ENCODE measurements at places on chromosomes 2 and 18.
A peak's percentile ranks its signal among the peaks of the same experiment; 100 is the strongest.

DNA sequence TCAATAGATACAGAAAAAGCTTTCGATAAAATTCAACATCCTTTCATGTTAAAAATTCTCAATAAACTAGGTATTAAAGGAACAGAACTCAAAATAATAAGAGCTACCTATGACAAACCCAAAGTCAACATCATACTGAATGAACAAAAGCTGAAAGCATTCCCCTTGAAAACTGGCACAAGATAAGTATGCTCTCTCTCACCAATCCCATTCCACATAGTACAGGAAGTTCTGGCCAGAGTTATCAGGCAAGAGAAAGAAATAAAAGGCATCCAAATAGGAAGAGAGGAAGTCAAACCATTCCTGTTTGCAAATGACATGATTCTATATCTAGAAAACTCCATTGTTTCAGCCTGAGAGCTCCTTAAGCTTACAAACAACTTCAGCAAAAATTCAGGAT lies 1145.8 kb upstream of the DDX18 start:
- DNase-seq = no peak

DNA sequence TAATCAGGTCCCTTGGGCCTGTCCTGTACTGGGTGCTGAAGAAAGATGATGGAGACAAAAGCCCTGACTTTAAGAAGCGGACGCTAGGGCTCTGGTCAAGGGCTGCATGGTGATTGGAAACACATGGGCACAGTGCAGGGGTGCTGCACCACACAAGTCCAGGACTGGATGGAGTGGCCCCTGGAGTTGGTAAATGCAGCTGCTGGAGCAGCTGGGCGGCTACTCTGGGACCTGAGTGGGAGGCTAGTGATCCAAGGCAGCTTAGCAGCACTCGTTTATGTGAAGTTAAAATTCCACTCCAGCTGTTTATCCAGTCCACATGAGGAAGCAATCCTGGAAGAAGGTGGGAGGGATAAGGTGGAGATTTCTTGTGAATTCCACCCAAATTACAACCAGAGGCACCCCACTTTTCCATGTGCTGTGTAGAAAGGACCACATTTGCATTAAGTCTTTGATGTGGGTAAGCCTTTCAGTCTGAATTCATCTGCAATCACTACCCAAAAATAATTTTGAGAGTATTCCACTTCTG lies 24.9 kb downstream of the MERTK start:
- no peak for DNase-seq

DNA sequence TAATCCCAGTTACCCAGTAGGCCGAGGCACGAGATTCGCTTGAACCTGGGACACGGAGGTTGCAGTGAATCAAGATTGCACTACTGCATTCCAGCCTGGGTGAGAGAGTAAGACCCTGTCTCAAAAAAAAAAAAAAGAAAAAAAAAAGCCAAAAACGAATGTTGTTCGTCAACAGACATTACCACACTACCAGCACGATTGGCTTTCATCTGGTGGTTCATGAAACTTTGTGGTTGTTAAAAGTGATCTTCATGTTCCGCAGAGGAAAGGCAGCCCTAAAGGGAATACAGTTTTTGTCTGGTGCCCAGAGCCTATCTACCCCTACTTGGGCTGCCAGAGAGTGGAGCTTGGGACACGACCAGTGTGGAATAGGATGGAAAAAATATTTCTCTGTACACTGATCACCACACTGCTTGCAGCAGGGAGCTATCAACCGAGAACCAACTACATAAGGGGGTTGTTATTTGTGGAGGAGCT lies 13.6 kb upstream of the CXCR4 start:
- DNase-seq = no peak

- no peak for DNase-seq
These were observed 51.2 kb downstream of the MBP start for GRCh38 chr18:77081390-77081778.

DNA sequence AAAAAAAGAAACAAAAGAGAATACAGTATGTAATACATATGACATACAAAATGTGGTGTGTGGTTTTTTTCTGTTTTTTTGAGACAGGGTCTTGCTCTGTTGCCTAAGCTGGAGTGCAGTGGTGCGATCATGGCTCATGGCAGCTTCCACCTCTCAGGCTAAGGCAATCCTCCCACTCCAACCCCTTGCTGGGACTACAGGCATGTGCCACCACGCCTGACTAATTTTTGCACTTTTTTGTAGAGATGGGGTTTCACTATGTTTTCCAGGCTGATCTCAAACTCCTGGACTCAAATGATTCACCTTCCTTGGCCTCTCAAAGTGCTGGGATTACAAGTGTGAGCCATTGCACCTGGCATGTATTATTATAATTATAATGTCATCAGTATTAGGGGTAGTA lies 38.9 kb downstream of the DHX57 start:
- peak; percentile 9 for DNase-seq

GRCh38 chr18:13813271-13813849 lies 10.6 kb upstream of the MC5R start:
- peak; percentile 26 for DNase-seq

DNA sequence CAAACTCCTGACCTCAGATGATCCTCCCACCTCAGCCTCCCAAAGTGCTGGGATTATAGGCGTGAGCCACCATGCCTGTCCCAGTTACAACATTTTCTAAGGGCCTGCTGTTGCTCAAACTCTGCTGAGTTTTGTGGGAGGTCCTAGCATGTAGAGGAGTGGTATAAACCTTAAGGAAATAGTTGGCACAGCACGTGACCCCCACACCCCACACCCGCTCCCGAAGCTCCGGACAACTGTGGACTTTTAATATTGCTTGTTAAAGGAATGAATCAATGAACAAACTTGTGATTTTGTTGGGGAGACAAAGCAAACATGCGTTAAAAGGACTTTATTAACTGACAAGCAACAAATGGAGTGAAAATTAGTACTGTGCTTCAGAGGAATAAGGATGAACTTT lies 137.8 kb upstream of the GATA6 start:
- no peak for DNase-seq

DNA sequence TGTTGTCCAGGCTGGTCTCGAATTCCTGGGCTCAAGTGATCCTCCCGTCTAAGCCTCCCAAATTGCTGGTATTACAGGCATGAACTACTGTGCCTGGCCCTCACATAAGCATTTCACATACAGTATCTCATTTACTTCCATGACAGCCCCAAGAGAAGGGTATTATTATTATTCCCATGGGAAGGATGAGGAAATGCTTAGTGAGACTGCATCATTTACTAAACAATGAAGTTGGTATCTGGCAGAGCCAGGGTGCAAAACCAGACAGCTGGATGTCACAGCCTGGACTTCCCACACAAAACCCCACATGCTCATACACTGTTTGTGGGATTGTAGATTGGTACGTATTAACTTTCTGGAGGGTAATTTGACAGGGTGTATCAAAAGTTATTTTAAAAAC lies 29.9 kb downstream of the DAPL1 start:
- DNase-seq = no peak

- peak; percentile 84 for DNase-seq
These were observed 17.5 kb downstream of the METTL8 start for GRCh38 chr2:171416009-171416926.

DNA sequence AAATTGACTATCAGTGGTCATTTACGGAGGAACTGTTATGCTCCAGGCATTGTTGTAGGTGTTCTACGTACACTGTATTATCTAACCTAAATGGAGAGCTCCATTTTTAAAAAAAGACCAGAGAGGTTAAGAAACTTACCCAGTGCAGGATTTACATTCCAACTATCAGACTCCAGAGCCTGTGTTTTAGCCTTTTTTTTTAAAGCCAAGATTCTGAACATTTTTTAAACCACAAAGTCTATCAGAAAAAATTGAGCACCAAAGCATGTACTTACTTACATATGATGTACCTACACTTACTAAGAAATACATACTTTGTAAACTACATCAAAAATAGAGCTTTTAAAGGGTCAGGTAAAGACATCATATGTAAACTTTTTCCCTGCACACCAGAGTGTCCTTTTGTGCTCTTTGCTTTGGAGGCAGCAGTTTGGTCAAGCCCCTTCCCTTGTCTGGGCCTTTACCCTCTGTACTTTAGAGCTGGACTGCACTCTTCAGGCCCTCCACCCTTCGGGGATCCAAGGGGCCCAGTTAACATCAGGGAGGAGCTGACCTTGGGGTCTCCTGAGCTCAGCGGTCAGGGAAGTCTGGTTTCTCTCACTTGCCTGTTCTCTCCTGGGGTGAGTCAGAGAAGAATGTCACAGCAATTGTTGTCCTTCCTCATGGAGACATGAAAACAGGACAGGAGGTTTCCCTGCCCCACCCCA lies 58.4 kb downstream of the ITGB1BP1 start:
- DNase-seq = no peak

DNA sequence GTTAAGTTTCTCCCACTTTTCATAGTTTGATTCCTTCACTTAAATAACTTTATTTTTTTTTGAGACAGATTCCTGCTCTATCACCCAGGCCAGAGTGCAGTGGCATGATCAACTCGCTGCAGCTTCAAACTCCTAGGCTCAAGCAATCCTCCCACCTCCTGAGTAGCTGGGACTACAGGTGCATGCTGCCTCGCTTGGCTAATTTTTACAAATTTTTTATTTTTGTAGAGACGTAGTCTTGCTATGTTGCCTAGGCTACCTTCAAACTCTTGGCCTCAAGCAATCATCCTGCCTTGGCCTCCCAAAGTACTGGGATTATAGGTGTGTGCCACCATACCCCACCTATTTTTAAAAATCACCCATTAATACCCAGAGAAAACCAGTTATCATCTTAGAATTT lies 14.2 kb upstream of the WIPF1 start:
- no peak for DNase-seq

- DNase-seq = no peak
These were observed 56.1 kb downstream of the PLEKHM3 start for GRCh38 chr2:207969249-207969648.

GRCh38 chr2:17538844-17539554 lies 1.5 kb upstream of the VSNL1 start:
- no peak for DNase-seq

All from stimulated activated naive B cell treated with anti-CD40 and anti-IgM and Interleukin-4, amounts not matched to agents 10 μg/mL and 1 μg/mL and 100 μg/mL, for 72 hours (primary cell).